ENCODE measurements at places on chromosomes 6 and 20.

GRCh38 chr6:53446151-53446550, 97.4 kb upstream of the ELOVL5 start:
- no peak for DNase-seq

DNA sequence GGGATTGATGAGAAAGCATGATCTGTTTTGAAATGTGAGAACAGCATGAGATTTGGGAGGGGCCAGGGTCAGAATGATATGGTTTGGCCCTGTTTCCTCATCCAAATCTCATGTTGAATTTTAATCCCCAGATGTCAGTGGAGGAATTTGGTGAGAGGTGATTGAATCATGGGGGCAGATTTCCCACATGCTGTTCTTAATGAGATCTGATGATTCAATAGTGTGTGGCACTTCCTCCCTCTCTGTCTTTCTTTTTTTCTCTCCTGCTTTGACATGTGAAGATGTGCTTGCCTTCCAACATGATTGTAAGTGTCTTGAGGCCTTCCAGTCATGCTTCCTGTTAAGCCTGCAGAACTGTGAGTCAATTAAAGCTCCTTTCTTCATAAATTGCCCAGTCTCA, 1060.3 kb upstream of the CITED2 start:
- no peak for DNase-seq

- no peak for DNase-seq
These were observed 27.6 kb upstream of the FAM83C start for GRCh38 chr20:35319871-35320197.

- no peak for DNase-seq
These were observed 4.3 kb downstream of the BHLHE23 start for GRCh38 chr20:63002511-63002910.

GRCh38 chr6:28693751-28694443, 168.2 kb downstream of the GPX5 start:
- no peak for DNase-seq
